ENCODE measurements at places on chromosomes 2 and 18.

- no peak for DNase-seq
Observed at GRCh38 chr2:69285379-69285894, 101.6 kb downstream of the GFPT1 start.

DNA sequence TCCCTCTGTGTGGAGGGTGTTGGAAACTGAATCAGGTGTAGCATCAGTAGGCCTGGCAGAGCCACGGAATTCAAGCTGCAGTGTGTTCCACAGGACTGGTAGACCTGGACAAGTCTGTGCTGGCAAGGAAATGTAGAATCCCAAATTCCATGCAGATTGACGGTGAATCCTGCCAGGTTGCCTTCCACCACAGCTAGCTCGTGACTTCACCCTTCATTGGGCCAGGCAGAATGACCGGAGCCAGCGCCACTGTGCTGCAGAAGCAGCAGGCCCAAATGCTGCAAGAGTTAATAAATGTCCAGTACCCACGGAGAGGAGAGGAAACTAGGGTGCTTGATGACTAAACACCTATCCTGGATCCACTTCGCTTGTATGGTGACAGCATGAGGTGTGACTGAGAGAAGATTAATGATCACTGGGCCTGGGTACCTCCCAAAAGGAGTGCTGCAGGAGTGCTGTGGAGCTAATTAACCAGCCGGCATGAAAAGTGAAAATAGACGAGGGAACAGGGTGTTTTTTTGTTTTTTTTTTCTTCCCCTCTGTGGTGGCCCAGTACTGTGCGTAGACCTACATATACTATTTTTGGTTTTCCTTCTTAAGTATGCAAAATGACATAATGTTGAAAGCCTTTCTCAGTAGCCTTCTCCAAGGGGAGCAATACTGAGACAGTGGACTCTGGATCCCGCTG is 122.2 kb downstream of the TANC1 start:
- DNase-seq, result no peak

- DNase-seq, result no peak
Observed at GRCh38 chr18:62664414-62664813, 50.9 kb upstream of the PHLPP1 start.

- DNase-seq, result no peak
Observed at GRCh38 chr2:143816916-143817315, 687.7 kb downstream of the ARHGAP15 start.

DNA sequence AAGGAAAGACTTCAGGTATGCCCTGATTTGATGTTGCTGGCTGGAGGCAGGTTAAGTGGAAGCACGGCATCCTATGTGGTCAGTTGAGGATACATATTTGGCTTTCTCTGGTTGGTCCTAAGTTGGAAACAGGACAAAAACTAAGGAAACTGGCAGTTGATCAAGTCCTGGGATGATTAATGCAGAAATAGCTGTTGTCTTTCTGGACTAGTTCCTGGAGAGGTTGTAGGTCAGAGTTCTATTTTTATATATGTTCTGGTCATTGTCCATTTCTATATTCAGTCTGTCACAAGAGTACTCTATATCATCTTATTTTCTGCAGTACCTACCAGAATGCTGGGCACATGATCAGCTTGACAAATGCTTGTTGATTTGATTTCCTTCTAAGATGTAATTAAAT is 4.0 kb upstream of the SLC35F5 start:
- no peak for DNase-seq

GRCh38 chr2:163312713-163313112 is 423.1 kb downstream of the FIGN start:
- DNase-seq, result no peak

- DNase-seq, result no peak
Observed at GRCh38 chr2:127511917-127512316, 14.4 kb downstream of the IWS1 start.

DNA sequence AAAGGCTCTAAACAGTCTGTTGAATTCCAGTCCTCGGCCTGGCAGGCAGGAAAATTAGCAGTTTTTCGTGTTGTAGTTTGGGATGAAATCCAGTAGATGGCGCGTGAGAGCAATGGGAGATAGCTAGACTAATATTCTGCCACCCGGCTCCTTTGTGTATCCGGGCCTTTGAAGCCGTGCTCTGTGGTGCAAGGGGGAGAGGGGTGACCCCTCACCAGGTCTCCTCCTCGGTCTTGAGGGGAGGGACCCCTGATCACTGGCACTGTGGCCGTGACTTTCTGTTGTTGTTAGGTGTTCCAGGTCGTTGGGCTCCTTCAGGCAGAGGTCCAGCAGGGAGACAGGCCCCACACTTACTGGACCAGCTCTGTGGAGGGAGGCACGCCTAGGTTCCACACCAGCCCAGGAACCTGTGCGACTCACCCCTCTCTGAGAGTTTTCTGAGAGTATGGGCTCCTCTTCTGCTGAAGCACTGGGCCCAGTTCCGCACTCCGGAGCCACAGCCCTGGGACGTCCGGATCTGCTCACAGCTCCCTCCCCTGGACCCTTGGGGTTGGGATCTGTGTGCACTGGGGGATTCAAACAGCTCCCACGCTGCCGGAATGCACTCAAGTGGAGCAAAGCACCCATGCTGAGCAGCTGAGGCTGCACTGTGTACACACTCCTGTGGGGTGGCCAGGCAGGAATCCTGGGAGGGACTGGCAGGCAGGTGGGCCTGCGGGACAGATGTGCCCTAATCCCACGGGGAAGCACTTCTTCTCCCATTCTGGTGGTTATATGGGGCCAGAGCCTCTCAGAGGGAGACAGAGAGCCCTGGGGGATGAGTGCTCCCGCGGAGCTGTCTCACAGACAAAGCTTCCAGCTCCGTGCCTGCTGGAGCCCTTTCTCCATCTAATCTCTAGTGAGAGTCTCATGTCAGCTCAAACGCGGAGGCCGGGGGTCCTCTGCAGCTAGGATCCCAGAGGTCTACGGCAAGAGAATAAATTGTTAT is 8.8 kb downstream of the GKN2 start:
- DNase-seq, result peak; percentile 30

DNA sequence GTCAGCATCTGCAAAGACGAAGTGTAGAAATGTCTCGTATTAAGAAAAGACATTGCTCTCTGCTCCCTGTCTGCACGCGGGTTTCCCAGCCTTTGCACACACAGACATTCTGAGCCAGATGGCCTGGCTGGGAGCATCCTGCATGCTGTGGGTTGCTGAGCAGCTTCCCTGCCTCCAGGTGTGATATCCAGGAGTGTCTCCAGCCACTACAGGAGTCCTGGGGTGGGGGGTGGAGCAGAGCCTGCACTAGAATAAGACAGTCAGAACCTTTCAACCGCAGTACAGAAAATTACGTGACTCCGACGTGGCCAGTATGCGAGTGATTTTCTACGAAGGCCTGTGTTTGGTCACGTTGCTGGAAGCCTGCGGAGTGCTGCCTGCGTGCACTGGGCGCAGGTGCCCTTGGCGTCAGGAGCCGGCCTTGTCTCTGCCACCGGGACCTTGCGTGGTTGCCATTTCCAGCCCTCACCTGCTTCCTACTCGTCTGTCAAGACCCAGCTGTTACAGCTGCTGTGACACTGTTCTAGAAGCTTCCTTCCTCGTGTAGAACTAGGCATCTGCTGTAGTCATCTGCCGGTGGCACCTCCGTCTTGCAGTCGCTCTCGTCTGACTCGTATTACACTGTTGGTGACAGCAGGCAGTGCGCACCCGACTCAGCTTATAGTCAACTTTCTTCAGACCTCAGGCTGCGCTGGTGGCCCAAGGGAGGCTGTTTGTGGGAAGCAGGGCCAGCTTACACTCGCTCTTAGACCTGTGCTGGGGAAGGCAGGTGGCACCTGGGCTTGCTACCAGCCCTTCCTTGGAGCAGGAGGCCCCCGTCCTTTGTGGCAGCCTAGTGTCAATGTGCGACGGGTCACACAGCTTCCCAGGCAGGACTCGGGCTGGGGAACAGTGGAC is 11.2 kb downstream of the CTDP1 start:
- DNase-seq, result no peak

DNA sequence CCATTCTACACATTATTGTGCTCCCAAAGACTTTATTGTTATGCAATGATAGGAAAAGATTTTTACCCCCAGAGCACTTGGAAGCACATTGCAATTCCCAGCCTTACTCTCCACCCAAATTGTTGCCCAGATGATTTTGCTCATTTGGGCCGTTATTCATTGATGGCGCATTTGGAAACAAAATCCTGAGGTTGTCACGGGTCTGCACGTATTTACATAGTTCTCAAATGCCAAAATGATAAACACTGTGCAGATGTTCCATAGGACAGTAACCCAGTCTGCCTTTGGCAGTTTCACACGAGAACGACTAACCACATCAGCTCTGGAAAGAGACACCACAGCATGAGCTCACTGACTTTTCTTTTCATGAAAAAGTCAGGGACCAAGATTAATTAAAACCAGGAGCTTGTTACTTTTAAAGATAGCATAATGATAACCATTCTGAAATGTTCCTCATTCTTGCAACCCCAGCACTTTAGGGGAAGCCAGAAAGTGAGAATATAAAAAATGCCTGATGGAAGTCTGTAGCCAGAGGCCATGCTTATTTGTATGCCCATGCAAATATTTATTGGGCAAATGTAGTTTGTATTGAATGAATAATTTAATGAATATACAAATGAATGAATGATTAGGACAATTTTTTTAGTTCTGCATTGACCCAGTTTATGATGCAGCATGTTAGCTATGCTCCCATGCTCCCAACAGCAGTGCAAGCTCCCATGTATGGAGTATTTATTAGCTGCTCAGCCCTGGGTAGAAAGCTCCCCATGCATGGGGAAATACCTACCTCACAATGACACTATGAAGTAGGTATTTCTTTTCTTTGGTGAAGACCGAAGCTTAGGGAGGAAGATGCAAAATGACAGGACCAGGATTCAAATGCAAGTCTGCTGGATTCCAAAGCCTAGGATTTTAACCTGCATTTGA is 84.6 kb downstream of the MAIP1 start:
- no peak for DNase-seq

DNA sequence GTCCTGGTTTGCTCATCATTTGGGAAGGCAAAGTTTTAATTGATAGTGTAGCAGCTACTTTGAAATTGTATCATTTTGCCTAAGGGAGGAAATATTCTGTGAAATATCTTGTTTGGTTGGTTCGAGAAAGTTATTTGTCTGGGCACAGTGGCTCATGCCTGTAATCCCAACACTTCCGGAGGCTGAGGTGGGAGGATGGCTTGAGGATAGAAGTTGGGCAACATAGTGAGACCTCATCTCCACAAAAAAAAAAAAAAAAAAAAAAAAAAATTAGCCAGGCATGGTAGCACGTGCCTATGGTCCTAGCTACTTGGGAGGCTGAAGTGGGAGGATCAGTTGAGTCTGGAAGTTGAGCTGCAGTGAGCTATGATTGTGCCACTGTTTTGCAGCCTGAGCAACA is 3.1 kb upstream of the ADGRF3 start:
- no peak for DNase-seq

DNA sequence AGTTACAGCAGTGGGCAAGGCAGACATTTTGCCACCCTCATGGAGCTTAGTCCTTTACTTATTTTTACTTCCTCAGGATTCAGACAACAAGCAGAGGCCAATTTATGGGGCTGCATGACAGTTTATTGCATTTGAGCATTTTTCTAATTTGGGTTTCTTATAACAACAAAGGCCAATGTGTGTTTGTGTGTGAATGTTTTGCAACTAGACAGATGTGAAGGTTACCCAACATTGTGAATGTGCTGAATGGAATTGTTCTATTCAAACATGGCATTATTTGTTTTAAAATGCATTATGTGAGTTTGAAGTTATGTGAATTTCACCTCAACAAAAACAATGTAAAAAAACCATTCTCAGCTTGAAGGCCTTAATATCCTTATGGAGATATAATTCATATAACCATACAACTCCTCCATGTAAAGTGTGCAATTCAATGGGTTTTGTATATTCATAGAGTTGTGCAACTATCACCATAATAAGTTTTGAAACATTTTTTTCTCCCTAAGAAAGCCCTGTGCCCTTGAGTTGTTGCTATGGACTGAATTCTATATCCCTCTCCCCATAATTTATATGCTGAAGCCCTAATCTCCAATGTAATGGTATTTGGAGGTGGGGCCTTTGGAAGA is 57.3 kb downstream of the CCDC195 start:
- no peak for DNase-seq

DNA sequence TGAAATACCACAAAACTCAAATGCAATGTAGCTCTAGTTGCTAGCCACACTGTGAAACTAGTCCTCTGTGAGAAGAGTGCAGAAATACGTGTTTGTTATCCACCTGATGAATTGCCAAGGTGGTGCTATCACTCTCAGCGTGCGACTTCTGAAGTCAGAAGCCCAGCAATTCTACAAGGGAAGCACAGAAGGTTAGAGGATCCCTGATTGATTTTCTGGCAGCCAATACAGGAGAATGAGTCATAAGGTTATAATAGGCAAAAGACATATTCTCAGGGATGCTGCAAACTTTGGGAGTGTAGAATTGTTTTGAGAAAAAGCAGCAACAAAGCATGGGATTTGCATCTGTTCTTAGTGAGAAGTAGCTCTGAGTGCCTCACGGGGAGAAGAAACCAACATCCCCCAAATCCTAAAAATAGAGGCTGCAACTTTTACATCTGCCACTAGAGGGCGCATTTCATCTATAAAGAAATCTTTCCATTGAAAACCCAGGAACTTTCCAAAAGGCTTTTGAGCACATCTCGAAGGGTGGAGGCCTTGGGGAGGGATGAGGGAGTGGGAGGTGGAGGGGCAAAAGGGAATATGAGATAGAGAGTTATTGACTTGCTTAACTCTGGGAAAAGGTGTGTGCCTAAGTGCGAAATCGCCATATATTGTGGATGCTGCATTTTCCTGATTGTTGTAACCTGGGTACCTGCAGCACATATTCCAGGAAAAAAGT is 78.0 kb downstream of the TMEM182 start:
- DNase-seq, result no peak

DNA sequence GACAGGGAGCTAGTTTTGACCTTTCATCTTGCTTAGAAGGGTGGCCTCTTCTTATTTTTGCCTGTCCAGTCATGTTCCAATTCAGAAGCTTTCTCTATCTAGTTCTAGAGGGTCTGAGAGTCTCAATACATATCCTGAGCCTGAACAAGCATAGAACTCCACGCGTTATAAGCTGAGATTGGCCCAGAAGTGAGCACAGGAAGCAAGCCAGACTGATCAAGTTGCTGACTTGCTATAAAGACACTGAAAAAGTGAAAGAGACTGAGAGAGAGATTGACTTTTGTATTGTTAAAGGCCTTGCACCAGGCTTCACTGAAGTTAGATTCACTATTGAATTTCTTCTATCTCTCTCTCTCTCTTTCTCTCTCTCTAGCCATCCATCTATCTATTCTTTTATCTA is 142.7 kb upstream of the DOCK10 start:
- no peak for DNase-seq

DNA sequence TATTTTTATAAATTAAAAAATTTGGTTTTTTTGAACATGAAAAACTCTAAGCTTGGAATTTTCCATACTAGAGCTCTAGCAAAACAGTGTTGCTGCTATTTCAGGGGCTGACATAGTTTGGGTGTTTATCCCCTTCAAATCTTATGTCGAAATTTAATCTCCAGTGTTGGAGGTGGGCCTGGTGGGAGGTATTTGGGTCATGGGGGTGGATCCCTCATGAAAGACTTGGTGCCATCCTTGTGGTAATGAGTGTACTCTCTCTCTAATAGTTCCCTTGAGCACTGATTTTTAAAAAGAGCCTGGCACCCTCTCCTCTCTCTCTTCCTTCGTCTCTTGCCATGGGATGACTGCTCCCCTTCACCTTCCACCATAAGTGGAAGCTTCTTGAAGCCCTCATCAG is 244.6 kb upstream of the UBE2E3 start:
- DNase-seq, result no peak

- DNase-seq, result no peak
Observed at GRCh38 chr2:157432475-157433106, 11.3 kb downstream of the CYTIP start.
